ENCODE measurements at places on chromosomes 1 and 21. TPM values are rescaled to one million over a fixed set of nuclear protein-coding genes. Genes with fewer than 3 reads are reported as not detected.

Gene DMRTA2
- not detected for total RNA-seq

Gene TCEA3
- total RNA-seq, result 0.13 TPM

Gene RAVER2
- total RNA-seq, result 3.0 TPM

DNA sequence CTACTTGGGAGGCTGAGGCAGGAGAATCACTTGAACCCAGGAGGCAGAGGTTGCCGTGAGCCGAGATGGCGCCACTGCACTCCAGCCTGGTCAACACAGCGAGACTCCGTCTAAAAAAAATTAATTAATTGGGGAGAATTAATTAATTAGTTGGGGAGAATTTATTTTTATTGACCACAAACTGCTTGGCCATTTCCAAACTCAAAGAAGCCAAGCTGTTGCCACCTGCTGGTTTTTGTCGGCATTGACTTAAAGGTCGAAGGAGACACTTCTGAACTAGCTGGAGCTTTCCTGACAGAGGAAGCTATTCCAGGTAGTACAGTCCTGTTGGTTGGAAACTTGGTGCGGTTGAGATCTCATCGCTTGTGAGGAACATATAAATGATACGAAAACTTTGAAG lies 13.1 kb downstream of the MAP1LC3C start:
- DNase-seq, result no peak

DNA sequence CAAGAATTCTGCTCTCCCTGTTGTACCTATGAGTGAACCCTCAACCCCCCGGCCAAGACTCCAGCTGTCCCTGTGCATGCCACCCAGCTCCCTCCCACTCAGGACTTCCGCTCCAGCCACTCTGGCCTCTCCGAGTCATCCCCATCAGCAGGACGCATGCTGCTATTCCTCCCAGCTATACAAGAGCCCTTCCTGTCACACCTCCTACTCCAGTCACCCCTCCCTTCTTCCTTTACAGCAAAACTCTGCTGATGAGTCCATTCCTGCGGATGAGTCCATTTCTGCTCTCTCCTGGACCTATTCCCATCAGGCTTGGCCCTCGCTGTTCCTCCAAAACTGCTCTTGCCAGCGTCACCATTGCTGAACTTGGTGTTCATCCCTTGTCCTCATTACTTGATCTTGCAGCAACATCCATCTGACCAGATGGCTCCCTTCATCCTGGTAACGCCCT lies 42.2 kb downstream of the H3-3A start:
- DNase-seq, result peak; percentile 24

Data from dermis microvascular lymphatic vessel endothelial cell (primary cell).